NCI-H2081 treated with DMSO at 0.1 percent for 48 hours (cell line): ENCODE measurements at places on chromosomes 11 and 22.

- DNase-seq = no peak
Measured at GRCh38 chr22:30635273-30636225, at the start of gene SLC35E4. TSS of gene SLC35E4 (plus strand) at chr22:30635781. CDS start at chr22:30636451, 670 bp downstream.

- DNase-seq = no peak
Measured at GRCh38 chr11:130209128-130209932, 49.7 kb downstream of the ST14 start.

DNA sequence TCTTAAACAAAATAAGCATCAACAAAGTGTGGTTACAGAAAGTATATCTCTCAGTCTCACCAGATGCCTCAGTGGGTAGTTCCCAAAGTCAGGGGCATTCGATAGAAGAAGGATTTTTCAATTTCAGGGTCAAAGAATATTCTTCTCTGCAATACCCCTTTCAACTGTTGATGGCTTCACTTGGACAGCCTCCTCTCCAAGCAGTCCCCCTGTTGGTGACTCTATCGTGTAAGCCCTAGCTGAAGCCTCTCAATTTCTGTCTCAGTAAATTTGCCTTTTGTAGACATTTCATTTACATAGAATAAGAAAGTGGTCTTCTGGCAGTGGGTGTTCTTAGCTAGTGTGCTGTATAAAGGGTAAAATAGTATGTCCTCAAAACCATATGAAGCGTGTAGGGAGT lies 11.3 kb upstream of the CCDC83 start:
- DNase-seq = no peak

DNA sequence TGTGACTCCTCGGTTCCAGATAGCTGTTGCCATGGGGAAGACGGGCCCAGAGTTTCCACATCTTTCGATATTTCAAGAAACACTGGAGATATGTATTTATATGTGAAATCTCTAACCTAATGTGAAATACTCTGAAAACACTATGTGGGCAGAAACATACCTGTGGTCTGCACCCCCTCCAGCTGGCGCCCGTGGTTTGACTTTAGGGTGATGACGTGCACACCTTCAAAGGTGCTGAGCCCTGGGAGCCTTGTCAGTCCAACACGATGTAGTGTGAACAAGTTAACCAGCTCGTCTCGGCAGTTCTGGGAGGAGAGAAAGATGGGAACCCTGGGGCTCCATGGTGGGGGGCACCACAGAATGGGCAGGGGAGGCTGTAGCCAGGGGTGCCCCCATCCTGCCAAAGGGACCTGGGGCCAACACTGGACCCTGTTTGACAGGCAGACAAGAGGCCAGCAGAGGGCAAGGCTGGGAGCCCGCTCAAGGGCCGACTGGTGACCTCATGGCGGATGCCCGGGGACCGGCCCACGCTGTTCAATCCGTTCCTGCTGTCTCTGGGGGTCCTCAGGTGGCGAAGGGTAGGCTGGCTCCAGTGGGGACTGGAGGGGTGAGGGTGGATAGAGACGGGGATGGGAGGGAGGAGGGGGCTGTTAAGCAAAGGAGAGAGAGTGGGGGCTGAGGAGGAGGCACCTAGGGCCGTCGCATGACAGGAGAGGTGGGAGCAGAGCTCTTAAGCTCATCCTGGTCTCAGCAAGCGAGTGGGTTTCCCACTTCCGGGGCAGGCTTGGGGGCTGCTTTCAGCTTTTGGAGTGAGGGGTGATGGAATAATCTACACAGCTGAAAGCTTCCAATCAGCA lies 43.8 kb downstream of the TRIOBP start:
- DNase-seq = no peak

DNA sequence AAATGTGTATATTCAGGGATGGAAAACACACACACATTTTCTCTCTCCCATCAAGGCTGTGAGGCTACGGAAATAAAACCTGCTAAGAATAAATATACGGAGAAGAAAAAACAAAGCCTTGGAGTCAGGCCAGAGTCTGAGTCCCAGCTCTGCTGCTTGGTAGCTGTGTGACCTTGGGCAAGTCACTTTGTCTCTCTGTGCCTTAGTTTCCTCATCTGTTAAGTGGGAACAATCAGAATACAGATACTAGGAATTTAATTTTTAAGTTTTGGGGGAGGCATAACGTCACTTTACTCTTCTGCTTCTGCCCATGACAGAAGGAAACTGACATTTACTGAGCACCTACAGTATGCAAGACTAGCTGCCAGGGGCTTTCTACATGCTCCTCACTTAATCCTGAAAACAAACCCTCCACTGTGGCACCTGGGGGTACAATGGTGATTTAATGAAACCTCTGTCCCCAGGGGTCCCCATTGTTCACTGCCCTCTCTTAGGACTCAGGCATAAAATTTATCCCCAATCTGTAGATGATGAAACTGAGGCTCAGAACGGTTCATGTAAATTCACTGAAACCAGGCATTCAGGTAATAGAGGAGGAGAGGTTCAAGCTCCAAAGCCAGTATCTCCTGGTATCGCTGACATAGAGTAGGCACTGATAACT lies 131.9 kb upstream of the SERPIND1 start:
- no peak for DNase-seq

DNA sequence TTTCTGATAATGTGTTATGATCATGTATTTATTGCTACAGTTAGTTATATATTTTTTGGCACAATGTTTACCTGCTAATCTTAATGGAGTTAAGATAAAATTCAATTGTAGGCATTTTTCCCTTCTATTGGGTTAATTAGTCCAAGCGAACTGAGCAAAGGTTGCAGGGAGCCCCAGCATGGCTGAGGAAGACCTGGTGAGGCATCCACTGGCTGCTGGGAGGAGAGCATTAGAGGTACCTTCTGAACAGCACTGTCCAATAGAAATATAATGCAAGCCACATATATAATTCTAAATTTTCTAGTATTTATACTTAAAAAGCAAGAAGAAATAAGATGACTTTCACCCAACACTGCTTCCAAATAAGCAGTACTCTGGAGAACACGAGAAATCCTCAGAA lies 689 bp upstream of the TMEM126A start:
- no peak for DNase-seq

GRCh38 chr11:8252946-8253345 lies 10.7 kb downstream of the LMO1 start:
- no peak for DNase-seq

GRCh38 chr11:86748296-86748695 lies 52.0 kb upstream of the PRSS23 start:
- no peak for DNase-seq

- no peak for DNase-seq
Measured at GRCh38 chr11:95924414-95924760, 480 bp upstream of the MTMR2 start.

DNA sequence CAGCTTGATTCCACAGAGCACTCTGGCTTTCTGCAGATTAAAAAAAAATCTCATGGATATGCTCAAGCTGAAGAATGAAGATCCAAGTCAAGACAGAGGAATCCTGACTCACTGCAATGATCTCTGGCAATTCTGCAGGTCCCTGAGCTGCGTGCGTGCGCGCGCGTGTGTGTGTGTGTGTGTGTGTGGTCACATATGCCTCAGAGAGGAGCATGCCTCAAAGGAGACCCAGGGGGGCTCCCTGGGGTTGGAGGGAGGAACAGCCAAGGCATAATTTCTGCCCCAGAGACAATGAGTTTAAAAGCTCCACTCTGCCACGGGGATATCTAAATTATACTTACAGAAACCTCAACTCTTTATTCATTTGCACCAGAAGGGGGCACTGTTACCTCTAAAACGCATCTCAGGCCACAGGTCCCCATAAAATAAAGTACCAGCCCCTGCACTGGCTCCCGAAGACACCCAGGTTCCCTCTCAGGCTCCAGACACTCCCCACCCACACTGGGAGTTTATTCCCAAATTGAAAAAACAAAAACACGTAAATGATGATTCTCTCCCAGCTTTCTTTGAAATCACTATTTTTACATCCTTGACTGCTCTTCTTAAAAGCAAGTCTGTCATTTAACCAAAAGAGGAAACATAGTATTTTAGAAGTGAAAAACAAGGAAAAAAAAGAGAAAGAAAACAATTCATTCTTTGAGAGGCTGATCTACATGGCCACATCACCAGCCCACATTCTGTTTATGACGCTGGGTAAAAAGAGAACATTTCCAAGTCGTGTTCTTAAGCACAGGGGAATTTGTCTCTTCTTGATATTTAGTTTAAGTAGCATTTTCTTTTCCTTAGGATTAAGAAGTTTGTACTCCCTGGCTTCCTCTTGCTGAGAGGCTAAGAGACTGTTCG lies 401.0 kb downstream of the LARGE1 start:
- DNase-seq = no peak

DNA sequence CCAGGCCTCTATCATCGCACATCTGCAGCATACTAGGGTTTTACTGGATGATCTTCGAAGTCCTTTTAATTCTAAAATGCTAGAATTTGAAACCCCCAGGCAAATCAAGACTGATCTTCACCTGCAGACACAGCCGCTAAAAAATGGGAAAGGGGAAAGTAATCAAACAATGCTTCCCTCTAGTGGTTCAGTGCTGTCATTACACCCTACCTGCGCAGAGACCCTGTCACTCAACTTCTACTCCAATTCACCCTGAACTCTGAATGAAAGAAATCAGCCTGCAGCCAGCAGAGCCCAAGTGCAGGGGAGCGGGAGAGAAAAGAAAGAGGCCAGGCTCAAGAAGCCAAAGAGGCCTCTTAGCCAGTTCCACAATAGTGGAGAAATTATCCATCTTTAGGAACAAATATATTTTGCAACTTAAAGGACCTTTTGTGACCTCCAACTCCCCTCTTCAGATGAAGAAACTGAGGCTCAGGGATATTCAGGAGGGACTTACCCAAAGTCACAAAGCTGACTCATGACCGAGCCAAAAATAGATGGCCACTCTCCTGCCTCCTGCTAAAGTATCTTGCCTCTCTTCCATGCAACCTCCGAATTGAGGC lies 33.0 kb downstream of the SERGEF start:
- no peak for DNase-seq

GRCh38 chr11:128428935-128429334 lies 158.4 kb downstream of the ETS1 start:
- DNase-seq = no peak

GRCh38 chr11:92152245-92152644 lies 72.4 kb upstream of the FAT3 start:
- DNase-seq = no peak

DNA sequence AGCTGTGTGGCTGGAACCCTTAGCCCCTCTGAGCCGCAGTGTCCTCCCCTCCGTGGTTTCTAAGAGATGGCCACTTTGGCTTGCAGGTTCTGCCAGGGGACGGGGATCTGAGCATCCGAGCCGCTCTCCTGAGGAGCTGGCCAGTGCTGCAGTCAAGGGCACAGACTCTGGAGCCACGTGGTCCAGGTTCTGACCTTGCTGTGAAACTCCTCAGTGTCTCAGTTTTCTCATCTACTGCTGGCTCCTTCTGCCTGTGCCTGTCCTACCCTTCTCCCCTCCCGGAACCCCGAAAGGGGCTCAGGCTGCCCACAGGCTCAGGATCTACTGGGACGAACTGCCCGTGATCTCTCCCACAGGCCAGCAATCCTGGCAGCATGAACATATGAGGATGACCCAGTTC lies 65.4 kb upstream of the TTLL12 start:
- no peak for DNase-seq

DNA sequence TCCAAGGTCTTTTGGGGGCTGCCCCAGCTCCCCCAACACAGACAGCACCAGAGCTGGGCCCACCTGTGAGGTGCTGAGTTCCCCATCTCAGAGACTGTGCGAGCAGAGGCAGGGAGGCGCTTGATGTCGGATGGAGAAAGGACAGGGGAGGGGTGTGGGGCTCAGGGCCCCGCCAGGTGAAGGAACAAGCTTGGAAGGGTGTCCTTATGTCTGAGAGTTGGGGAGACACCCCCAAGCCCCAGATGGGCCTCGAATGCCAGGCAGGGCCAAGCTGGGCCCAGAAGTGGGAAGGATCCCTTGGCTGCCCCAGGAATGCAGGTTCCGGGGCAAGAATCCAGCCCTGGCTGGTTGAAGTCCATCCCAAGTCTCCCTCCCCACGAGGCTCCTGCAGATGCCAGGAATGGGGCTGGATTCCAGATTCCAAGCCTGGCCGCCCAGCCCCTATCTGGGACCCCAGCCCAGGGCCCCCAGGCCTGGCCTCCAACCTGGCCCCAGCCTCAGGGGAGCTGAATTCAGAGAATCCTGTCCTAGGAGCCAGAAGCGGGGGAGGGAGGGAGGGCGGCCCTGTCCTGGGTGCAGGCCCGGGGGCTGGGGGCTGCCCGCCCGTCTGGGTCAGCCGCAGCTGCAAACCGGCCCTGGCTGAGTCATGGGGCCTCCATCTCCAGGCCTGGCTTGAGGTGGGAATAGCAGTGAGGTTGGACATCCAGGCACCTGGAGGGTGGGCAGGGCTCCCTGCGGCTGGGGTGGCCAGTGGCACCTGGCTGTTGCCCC lies 50.9 kb downstream of the CDKN1C start:
- no peak for DNase-seq

DNA sequence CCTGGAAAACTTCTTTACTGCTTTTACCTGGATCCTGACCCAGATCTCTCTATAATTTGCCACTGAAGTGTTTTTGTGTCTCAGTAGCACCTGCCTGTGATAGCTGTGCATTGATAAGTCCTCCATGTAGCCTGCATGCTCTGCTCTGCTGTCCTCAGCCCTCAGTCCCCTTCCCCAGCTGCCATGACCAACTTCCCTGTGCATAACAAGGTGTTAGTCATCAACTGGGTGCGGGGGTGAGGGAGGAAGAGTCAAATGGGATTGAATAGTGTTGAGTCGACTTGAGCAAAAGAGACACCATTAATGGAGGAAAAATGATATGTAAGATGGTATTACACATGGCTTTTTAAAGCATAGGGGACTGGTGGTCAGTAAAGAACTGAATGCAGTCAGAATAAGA lies 92.2 kb upstream of the PLET1 start:
- no peak for DNase-seq

- DNase-seq = no peak
Measured at GRCh38 chr11:5046754-5047330, 516 bp downstream of the OR52J3 start.

GRCh38 chr11:99370549-99371216 lies 349.9 kb downstream of the CNTN5 start:
- peak; percentile 56 for DNase-seq

DNA sequence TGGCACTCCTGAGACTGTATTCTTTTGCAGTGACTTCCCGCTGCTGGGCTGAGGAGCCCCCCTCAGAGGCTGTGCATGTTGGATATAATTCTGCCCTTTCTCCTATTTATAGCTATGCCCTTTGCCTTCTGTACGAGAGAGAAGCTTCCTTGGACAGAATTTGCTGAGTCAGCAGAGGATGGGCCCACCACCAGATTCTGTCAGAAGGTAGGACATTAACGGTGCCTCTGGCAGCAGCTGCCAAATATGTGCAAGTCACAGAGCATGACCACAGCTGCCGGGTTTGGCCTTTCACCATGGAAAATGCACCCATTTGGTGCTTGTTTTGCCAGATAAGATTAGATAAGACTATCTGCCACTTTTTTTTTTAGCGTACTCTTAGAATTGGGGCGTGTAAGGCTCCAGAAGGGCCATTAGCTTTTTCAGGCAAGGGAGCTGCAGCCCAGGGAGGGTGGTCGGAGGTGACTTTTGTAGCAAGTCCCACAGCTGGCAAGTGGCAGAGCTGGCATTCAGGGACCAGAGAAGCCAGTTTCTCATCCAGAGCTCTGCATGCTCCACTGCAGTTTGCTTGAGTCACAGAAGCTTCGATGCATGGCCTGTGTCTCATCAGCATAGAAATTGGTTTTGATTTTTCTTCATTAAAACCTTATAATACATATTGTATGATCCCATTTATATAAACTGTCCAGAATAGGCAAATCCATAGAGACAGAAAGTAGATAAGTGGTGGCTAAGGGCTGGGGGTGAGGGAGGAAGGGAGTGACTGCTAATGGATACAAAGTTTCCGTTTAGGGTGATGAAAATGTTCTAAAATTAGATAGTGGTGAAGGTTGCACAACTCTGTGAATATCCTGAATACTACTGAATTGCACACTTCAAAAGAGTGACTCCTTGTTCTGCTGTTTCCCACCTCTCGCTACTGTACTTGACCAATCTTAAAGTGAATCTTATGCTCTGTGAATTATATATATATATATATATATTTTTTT lies 15.8 kb downstream of the UPB1 start:
- DNase-seq = no peak
